ENCODE measurements at places on chromosomes 13 and 19.

DNA sequence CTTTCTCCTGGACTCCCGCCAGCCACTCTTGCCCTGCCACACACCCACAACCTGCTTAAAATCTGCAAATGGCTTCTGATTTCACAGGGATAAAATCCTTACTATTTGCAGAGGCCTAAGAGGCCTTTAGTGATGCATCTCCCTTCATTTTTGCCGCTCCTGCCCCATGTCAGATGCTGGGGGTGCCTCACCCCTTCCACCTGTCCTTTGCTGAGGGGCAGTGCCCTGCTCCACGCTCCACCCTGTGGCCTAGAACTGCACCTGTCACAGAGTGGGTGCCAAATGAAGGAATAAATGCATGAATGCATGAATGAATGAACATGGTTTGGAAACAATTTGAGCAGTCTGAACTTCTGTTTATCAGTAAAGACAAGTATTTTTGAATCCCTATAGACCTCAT is 34.1 kb upstream of the UQCRFS1 start:
- no peak for DNase-seq

GRCh38 chr19:8557642-8558238 is 19.5 kb downstream of the MYO1F start:
- DNase-seq = no peak

DNA sequence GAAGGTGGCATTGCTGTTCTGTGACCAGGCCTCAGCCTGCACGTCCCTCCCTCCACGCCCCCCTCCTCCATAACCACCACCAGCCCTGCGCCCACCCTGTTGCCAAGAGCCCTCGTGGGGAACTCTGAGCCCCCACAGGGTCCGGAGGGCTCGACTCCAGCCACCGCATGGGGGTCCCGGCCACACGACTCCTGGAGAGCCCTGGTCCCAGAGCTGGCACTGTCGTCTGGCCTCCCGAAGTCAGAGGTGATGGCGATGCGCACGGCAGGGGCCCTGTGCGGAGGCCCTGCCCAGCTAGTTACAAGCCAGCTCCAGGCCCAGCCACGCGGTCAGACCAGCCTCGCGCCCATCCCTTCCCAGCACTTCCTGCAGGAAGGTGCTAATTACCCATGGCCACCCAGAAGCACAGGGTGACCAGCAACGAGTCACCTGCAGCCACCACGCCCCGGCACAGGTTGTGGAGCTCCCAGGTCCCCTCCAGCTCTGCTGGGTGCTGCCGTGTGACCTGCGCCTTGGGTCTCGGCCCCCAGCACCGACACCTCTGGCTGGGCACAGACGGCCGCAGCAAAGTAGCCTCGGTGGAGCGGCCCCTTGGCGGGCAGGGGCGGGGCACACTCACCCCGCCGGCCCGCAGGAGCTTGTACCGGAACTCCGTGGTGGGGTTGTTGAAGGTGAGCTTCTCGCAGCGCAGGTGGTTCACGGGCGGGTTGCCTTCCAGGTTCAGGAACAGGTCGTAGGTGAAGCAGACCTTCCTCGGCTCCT is 49.6 kb downstream of the MLLT1 start:
- DNase-seq = no peak

DNA sequence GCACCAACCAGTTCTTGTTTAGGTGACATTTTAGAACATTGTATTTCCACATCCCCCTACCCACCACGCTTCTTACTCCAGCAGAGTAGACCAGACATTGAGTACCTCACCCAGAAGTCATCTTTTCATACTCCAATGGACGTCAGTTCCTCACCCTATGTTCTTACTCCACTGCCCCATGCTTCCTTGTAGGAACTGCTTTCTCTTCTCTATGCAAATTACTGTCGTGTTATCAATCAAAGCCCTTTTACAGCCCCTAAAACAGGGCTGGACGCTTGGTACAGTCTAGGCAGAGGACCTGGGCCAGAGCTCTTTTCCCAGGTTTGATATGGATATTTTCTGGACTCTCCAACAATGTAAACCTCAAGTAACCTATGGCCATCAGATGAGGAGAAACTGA is 58.2 kb downstream of the USP12 start:
- DNase-seq = no peak

DNA sequence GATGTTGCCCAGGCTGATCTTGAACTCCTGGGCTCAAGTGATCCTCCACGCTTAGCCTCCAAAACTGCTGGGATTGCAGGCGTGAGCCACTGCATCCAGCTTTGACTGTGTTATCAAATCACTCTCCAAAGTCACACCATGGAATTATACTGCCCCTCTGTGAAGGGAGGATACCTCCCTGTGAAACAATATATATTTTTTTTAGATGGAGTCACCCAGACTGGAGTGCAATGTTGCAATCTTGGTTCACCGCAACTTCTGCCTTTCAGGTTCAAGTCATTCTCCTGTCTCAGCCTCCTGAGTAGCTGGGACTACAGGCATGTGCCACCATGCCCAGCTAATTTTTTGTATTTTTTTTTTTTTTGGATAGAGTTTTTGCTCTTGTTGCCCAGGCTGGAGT is 7.7 kb downstream of the TYK2 start:
- no peak for DNase-seq

DNA sequence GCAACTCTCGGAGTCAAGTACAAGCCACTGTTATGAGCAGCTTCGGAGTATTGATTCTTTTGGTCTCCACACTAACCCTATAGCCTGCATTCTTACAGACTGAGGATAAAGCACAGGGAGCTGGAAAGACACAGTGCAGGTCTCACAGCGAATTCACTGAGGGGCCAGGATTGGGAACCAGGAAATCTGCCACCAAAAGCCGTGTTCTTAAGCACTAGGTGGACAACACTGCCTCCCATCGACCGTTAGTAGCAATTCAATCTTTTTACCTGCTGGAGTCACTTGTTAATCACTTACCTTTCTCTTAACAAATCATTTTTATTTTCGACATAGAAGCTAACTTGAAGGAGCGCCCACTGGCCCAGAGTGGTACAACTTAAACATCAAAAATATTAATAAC is 6.3 kb downstream of the PMIS2 start:
- DNase-seq = no peak

- no peak for DNase-seq
These were observed 9.3 kb upstream of the FRY start for GRCh38 chr13:32022311-32022710.

DNA sequence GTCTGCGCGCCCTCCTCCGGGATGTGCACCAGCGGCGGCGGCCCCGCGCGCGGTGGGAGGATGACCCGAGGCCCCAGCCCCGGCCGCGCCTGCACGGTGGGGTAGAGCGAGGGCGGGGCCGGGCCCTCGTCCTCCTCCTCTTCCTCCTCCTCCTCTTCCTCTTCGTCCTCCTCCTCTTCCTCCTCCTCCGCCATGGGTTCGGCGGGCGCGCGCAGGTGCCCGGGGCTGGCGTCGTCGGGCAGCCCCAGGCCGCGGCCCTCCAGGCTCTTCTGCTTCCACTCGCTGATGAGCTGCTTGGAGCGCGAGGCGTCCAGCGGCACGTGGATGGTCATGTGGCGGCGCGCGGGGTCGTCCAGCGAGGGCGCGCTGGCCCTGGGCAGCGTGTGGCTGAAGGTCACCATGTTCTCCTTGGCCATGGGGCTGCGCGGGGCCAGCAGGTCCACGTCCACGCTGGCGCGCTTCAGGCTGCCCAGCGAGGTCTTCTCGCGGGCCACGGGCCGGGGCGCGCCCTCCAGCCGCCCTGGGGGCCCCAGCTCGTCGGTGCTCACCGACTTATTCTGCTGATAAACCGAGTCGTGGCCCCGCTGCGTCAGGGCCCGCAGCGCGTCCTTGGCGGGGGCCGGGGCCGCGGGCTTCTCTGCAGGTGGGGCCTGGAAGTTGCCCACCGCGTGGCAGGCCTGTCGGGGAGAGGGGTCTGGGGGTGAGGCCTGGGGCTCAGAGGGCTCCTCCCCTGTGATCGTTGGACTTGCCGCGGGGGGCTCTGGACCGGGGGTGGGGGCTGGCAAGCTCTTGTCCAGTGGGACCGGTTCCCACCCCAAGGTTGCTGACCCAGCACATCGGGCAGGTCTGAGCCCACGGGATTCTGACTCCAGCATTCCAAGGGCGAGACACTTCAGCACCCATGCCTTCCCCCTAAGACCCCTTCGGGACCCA is 8.3 kb downstream of the PLPPR3 start:
- no peak for DNase-seq

DNA sequence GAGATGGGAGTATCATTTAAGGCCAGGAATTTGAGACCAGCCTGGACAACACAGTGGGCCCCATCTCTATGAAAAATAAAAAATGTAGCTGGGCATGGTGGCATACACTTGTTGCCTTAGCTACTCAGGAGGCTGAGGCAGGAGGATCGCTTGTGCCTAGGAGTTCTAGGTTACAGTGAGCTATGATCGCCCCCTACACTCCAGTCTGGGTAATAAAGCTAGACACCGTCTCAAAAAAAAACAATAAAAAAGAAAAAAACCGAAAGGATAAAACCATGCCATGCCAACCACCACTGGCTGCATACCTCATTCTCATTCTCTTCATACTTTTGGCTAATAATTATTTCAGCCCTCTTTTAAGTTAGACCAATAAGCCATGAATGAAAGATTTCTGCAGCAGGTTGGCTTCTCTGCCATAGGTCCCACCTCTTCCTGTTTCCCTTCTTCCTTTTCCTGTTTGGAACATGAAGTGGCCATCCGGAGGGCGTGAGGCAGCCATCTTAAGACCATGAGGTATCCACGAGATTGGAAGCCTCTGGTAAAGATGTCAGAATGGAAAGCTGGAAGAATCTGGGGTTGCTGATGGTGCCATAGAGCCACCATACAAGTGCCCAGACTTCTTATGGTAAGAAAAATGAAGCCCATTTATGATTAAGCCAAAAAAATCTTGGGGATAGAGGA is 171.3 kb downstream of the CACNA1A start:
- DNase-seq = no peak

DNA sequence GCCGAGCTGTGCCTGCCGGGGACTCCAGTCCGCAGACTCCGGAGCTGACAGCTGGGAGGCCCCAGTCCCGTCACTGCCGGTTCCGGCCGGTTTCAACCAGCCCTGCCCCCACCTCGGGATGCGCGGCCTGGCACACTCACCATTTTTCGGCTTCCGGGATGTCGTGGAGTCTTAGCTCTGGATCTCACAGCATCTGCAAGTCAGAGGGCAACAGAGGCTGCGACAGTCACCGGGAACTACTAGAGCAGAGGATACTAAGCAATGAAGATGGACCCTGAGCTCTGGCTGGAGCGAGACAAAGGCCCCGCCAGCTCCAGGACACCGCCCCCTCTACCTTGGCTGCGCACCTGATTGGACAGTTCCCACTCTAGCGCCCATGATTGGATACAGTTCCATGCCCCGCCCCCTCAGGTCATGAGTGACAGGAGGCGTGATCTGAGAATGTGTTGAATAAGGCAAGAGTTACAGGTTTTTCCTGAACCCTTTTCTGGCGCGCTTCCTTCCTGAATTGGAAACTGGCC is at the start of gene ZNF682:
Gene ZNF682, minus strand, starts transcription at position 303 of the 521 bp plus-strand sequence. Its CDS starts 160 bp downstream, at position 143.
- DNase-seq = peak; percentile 81

GRCh38 chr19:39768786-39769185 is 9.9 kb upstream of the LEUTX start:
- DNase-seq = no peak

DNA sequence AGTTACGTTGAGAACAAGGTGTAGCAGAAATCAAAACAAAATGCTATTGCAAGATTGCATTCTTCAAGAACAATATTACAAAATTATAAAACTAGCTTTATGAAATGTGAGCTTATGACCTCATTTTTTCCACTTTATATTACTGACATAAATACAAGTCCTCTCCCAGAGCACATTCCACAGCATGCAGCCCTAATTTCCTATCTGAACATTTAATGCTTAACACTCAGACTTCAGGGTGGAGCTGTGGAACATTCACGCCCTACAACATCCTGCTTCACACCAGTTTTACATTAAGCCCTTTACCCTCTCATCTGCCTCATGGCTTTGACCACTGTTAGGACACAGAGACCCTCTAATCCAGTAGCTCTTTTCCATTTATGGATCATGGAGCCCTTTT is 65.5 kb downstream of the EPSTI1 start:
- no peak for DNase-seq

- DNase-seq = no peak
These were observed 10.7 kb downstream of the PPP1R37 start for GRCh38 chr19:45103508-45104319.

DNA sequence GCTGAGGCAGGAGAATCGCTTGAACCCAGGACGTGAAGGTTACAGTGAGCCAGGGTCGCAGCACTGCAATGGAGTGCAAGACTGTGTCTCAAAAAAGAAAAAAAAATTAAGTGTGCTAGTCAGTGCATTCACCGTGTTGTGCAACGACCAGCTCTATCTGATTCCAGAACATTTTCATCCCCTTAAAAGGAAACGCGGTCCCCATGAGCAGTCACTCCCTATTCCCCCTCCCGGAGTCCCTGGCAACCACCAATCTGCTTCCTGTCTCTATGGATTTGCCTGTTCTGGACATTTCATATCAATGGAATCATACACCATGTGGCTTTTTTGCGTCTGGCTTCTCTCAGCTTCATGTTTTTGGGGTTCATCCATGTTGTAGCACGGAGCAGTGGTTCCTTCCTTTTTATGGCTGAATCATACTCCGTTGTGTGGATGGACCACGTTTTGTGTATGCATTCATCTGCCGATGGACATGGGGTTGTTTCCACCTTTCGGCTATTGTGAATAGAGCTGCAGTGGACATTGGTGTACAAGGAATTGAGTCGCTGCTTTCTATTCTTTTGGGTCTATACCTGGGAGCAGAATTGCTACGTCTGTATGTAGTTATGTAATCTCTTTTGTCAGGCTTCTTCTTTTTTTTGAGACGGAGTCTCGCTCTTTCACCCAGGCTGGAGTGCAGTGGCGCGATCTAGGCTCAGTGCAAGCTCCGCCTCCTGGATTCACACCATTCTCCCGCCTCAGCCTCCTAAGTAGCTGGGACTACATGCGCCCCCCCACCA is 19.8 kb downstream of the MYO9B start:
- DNase-seq = no peak

GRCh38 chr19:2514981-2515518 is 39.1 kb downstream of the GADD45B start:
- no peak for DNase-seq

GRCh38 chr19:50406829-50407228 is 11.9 kb upstream of the SPIB start:
- no peak for DNase-seq

DNA sequence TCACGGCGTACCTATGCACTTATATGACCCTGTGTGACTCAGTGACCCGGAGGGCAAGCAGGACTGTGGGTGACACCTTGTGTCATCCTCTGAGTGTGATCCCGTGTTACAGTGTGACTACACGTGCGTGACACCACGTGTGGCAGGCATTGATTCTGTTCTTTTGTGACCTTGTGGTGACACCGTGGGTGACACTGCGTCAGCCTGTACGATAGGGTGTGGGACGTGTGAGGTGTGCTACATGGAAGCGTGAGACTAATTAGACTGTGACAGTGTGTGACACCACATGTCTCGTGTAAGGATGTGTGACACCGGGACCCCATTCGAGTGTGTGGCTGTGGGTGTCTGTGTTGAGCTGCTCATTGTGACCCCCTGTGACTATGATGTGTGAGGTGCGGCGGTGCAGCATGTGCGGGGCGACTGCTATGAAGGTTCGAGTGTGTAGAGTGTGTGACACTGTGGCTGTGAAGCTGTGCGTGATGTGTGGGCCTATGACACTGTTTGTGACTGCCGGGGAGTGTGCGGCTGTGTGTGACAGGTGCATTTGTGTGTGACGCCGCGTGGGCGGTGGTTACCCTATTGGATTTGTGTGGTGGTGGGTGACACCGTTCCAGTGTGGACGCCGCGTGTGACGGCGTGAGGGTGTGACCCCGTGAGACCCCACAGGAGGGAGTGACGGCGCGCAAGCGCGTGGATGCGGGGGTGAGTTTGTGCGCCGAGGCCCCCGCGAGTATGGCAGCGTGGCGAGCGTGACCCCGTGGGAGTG is 399 bp upstream of the SPTBN4 start:
- DNase-seq = peak; percentile 57
